ENCODE measurements at places on chromosomes 4 and X. TPM values are rescaled to one million over a fixed set of nuclear protein-coding genes. Genes with fewer than 3 reads are reported as not detected.

GRCh38 chr4:88108747-88109122 is 49.7 kb downstream of the ABCG2 start:
- DNase-seq, result no peak

DNA sequence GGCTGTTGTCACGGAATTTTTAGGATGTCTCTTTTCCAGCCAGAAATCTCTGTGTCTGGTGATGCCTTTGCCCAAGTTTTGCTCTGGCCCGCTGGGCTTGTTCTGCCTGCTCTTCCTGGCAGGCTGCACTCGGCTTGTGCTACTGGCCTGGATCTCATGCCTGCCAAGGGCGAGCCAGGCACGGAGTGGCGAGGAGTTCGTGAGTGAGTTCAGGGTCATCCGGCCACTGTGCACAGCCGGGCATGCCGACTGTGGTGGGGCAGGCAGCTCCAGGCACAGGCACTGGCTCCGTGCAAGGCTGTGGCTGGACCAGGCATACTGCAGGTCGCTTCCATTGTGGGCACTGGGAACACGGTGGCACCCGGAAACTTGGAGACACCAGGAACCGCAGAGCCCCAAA is 129.1 kb downstream of the ARHGAP10 start:
- DNase-seq, result no peak

DNA sequence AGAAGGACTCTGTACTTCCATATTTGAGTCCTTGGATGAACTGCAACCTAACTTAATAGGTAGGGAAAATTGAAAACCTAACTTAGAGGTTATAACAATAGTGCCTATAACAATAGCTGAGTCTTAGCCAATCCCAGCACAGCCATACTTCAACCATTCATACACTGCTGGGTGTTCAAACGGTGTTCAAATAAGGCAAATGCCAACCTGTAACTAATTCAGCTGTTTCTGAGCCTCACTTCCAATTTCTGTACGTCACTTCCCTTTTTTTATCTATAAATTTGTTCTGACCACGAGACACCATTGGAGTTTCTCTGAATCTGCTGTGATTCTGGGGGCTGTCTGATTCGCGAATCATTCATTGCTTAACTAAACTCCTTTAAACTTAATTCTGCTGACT is 9.6 kb upstream of the GRSF1 start:
- no peak for DNase-seq

DNA sequence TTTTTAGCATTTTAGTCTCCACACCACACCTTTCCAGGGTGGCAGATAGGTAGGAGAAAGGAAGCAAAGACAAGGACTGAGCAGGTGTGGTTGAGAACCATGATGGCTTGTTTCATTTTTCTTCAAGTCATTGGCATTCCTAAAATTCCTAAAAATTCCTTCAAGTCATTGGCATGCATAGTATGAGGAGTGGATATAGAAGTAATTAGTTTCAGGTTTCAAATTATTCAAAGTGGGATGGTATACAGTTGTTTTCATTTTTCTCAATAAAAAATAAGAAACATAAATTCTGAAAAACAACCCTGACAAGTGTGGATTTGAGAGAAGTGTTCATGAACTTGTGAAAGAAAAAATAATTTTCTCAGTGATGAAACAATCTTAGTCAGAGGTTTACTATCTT is 22.3 kb upstream of the HERC3 start:
- DNase-seq, result no peak

DNA sequence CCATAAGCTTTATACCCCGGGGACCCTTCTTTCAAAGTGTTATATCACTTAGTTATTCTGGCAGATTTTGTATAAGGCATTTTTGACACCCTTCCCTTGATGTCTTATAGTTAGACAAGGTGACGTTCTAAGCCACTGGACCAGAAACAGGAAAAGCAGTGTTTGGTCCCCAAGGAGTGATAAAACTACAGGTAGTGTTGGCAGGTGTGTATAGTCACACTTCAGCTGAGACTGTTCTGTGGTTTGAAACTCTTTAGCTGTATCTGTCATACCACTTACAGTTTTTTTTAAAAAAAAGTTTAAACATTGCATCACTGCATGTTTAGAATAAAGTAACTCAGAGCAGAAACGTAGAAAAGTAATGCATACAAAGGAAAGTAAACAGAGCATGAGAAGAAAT is 48.5 kb downstream of the TLL1 start:
- DNase-seq, result no peak

Gene VCX3A
- not detected for total RNA-seq

DNA sequence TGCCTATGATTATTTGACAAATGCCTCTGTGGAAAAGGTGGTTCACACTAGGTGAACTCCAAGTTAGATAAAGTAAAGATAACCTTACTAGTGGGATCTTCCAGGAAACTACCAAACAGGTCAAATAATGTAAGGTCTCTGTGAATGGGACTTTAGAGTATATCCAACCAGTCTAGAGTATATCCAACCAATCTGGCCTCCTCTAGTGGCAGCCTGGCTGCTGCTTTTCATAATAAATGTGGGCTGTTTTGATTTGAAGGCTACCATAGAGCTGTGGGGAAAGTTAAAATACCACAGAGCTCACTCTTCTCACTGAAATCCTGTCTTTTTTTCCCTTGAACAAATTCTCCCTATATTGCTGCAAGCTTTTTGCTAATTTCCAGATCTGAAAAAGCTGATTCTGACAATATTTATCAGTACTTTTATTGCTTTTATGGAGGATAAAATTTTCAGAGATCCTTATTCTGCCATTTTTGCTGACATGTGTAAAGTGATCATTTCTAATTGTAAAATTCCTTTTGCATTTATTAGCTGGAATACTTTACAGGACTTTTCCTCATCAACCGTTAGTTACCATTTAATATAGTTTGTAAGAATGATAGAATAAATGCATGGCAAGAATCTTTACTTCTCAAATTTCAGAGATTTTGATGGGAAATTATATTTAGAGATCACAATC is 111.3 kb downstream of the TET2 start:
- DNase-seq, result no peak

Gene CEP44
- total RNA-seq, result 8.7 TPM

- no peak for DNase-seq
These were observed 56.0 kb upstream of the BCLAF3 start for GRCh38 chrX:20046864-20047263.

GRCh38 chrX:113741744-113742143 is 842.1 kb upstream of the HTR2C start:
- DNase-seq, result no peak

DNA sequence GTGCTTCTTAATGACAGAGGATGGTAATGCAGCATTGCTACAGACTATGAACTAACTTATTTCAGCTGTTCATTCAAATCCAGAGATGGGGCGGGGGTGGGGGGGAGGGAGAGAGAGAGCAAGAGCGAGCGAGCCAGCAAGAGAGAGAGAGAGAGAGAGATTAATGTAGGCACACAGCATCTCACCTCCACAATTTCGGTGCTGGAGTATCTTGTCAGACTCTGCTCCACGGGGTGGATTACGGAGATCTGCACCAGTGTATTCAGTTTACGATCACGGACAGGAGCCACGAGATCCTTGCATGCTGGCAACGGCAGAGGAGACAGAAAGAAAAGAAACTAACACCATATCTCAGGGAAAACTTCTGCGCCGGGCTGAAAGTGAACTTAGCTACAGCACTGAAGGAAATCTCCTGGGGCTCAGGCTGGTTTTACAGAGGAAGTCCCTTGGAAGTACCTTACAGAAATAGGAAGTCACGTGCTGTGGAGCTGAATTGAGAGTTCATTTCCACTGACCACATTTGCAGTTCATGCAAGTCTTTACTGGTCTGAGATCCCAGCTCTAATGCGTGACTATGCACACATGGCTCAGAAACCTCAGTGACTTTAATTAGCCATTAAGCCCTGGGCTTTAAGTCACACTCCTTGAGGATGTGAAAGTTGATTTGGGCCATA is 440.9 kb downstream of the INPP4B start:
- DNase-seq, result no peak

- no peak for DNase-seq
These were observed 174.2 kb upstream of the JADE1 start for GRCh38 chr4:128635141-128635954.

Gene GPR101
- total RNA-seq, result not detected

Data from chondrocyte (in vitro differentiated cells).